D341Med (cell line): ENCODE measurements at places on chromosomes 12 and 14.

DNA sequence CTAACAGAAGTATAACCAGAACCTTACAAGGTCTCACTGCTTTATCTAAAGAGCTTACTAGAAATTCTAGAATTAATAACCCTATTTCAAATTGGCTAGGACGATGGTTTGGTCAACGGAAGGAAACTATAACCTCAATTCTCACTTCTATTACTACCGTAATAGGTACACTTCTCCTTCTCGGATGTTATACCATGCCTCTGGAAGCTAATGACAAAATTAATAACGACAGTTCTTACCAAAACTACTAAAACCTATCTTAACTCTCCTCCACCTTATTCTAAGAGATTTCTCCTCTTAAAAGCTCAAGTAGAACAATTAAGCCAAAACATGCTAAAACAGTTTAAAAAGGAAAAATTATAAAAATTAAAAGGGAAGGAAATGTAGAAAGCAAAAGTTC is 23.7 kb upstream of the UBC start:
- DNase-seq = no peak

- peak; percentile 87 for DNase-seq
Observed at GRCh38 chr14:69260861-69261564, 1.1 kb downstream of the GALNT16 start.

- DNase-seq = no peak
Observed at GRCh38 chr12:41045509-41045908, 142.6 kb upstream of the PDZRN4 start.

DNA sequence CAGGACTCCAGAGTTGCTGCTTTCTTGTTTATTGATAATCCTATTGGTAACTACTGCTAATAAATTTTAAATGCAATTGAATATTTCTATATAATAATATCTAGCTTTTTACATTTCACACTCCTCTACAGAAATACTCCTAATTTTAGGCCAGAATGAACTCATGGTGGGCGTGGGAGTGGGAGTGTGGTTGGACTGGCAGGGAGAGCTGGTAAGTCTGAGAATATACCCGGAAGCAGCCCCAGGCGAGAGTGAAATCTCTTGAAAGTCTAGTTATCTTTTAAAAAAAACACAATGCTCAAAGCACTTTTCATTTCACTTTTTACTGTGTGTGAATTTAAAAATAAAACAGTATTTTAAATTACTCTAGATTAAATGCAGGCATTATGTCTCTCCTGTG is 4.7 kb downstream of the TMEM263 start:
- no peak for DNase-seq

DNA sequence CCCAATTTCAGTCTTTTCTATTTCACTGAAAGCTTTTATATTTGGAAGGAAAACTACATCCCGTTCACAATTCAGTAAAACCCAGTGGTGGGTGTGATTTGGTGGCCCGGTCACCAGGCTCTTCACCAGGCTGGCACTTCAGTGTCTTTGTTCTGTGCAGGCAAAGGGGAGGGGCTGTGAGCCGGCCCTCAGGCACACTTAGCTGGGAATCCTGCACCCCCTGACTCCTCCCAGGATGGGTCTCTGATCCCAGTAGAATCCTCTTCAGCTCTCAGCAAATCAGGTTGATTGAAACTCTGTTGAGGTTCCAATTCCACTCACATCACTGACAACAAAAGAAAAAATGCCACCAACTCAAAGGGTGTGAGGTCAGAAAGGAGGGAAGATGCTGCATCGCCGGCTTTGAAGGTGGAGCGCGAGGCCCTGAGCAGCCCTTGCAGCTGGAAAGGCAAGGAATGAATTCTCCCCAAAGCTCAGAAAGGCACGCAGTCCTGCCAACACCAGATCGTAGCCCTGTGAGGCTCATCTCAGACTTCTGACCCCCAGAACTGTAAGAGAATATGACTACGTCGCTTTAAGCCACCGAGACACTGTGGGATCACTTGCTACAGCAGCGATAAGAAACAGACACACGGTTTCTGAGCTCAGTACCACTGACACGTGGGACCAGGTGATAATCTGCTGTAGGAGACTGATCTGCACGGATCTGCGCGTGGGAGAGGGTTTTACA is 166.6 kb downstream of the PIWIL1 start:
- DNase-seq = no peak

DNA sequence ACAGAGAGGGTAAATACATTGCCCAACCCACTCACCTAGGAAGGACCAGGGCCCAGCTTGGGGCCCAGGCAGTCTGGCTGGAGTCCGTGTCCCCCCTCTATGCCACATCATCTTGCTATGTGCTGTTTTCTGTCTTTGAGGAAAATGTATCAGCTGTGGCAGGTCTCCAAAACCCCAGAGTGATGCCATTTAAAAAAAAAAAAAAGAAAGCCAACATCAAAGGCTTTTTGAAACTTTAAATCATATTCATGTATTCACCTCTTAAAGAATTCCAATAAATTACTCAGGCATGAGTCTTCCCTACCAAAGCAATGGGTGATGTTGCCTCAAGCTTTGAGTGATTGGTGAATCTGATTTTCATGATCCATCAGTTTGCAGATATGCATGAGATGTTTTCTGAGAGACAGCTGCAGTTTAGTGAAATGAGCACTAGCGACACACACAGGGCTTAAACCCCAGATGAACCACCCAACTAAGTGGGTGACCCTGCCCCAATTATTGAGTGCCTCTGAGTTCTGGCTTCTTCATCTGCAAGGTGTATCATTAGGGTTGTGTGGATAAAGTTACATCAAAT is 6.1 kb downstream of the KRT81 start:
- no peak for DNase-seq

GRCh38 chr12:124565656-124566160 is 1.7 kb downstream of the NCOR2 start:
- no peak for DNase-seq

GRCh38 chr14:64736271-64737169 is 32.3 kb downstream of the PLEKHG3 start:
- no peak for DNase-seq

DNA sequence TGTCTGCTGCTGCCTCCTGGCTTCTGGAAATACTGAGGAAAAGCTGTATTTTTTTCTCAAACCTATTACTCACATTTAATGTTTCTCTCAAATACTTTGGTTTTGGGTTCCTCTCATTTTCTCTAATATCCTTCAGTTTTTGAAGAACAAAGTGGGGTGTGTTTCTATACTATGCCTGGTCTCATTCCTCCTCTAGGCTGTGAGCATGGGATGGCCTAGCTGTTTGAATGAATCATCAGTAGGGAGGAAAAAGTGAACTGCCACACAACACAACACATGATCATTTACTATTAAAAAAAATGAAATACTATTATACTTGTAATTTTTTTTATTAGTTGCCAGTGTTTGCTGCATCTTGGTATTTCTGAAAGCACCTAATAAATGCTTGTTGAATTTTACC is 11.3 kb upstream of the SMCO3 start:
- DNase-seq = no peak

DNA sequence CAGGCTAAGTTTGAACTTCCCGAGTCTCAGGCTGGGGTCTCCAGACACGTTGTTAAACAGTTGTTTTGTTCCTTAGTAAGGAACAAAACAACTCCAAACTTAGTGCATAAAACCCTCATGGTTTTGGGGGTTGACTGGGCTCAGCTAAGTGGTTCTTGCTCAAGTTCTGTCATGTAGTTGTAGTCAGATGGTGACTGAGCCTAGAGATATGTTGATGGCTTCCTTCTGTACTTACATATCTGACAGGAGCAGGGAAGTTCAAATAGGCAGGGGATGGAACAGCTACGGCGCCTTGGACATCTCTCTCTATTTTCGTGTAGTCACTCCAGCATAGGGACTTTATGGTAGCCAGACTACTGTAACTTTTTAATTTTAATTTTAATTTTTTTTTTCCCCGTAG is 45.7 kb downstream of the SPATS2 start:
- DNase-seq = no peak

- peak; percentile 98 for DNase-seq
Observed at GRCh38 chr14:67599698-67600561, at the start of gene PIGH. PIGH (minus strand) TSS chr14:67600268; CDS start chr14:67600203, 65 bp downstream.

DNA sequence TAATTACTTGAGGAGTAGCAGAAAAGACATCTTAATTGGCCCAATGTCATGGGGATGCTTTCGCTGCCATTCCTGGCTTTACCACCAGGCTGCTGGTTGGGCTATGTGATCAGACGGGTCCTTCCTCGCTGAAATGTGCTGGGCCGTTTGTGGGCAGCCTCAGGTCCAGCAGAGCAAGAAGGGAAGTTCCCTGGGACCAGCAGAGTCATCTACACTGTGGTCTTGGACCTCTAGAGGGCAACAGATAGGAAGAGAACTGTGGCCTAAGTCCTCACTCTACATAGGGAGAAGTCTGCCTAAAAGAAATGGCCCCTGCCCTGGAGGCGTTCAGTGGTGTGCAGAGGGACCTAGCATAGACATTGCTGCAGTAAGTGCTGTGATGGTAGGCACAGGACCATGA is 10.9 kb downstream of the EVL start:
- DNase-seq = no peak

DNA sequence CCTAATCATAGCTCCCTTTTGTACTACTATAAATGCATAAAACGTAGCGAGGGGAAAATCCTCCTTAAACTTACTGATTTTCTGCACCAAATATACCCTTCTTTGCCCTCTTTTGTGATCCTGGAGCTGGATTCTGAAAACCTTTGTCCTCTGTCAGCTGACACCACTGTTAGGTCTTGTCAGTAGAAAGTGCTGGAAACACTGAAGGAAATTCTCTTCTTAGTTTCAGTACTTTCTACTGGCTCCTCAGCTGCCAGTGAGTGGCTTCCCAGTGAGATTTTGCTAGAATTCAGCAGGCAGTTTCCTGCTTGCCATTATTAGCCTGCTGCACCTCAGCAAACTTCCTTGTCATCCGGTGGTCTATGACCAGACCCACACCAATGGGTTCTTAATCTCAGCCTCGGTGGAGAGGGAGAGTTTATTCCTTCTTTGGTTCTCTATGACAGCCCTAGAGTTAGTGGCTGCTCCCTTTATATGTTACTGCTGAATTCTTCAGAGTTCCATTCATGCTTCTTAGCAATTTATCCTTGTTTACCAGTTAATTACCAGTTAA is 476.2 kb downstream of the FSCB start:
- no peak for DNase-seq

DNA sequence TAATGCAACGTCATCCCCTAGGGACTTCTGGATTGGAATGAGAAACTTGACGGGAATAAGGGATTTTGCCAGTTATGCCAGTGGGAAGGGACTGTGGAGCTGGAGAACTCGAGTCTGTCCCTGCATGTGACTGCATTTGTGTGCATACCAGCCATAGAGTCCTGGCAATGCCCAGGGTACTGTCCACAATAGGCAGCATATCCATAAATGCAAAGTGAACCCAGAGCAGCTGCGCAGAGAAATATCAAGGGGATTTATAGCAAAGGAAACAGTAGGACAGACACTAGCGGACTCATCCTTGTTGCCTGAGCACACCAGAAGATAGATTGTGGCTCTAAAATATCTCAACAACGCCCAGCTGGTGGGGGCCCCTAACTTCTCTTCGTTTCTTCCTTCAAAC is 247.1 kb upstream of the SRRM4 start:
- DNase-seq = no peak

- DNase-seq = no peak
Observed at GRCh38 chr14:53127151-53127550, 26.0 kb downstream of the DDHD1 start.

DNA sequence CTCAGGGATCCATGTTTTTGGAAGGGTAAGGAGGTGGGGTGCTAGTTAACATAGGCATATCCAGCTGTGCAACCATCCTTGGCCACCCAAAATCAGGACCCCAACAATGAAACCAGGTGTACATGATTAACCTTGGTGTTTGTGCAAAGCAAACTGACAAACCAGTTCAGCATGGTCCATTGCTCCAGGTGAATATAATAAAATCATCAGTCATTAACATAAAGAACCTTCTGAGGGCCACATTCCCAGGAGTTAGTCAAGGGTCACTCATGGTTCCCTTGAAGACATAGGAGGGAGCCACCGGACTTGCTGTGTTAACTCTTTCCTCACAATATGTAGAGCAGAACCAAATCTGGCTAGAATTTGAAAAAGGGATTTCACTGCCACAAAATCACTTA is 17.8 kb downstream of the SLC38A2 start:
- peak; percentile 18 for DNase-seq

DNA sequence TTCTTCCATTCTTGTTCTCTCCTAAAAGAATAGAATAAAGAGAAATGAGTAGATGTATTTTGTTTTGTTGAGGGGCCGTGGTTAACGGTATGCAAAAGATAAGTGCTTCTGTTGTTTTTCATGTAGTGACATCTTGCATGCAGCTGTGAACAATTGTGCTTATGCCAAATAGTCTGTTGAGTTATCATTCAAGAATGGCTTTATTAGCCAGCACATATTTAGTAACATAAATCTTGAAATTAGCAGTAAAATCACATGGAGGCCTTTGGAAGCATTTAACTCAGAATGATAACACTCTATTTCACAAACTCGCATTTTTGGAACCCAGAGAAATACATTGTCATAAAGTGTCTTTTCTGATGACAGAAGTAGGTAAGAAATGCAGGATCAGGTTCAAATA is 1772.0 kb upstream of the FLRT2 start:
- DNase-seq = no peak

DNA sequence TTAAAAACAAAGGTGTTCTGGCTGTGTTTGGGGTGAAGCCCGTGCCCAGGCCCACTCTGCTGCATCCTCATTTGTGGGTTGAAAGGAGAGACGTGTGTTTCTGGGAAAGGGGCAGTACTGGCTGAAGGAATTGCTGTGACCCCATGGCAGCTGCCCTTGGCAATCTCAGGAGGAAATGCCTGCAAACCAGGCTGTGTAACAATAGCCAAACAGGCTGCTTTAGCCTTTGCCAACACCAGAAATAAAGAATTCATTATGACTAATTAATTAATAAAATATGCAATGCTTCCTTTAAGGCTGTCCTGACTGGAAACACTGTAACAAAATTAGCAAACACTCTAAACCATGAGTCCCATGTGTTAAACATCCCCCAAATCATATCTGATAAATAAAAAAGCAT is 53.0 kb upstream of the KRR1 start:
- no peak for DNase-seq

DNA sequence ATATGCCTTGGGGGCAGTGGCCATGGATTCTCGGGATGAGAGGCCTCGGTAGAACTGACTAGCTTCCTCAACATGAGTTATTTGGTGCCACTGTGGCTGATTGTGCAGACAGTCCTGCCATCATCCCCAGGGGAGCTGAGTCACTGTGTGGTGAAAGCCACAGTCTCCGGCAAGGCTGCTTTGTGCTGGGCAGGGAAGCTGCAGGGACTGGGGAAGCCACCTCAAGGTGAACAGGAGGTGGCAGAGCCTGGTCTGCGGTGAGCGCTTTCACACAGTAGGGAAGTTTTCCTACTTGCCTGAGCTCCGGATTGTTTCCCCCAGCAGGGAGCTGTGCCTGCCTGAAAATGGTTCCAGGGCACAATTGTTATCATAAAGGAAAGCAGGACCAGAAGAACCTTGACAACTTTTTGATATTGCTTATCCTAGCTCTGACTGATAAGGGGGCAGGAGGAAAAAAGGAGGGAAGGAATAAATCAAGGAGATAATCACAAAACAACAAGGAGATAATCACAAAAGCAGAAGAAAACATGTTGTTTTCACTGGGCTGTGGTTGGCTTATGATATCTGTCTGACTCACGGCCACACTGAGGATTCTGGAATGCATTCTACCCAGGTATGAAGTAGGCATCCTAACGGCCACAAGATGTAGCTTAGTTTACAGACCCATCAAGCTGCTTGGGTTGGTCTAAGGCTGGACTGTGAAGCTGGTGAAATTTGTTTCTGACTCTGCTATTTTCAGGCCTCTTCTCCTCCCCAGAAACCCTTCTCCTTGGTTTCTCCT is 32.2 kb upstream of the GNG2 start:
- DNase-seq = no peak
